ENCODE measurements at places on chromosomes 5 and 9.

DNA sequence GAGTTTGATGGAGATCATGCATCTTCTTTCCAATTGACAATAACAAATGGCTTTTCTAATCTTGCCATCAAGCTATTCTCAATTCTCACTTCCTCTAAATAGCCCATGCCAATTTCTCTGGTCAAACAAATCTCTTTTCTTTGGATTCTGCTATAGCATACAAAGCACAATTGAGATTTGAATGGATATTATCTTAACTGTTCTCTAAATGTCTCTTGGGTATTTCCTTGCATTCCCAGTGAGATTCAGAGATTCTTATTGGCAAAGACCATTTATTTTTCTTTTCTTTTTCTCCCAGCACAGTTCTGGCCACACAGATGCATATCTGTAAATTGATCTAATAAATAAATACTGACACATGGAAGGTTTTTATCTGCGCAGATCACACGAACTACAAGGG lies at the start of gene OR1N2:
Gene OR1N2 (plus strand): TSS at position 301 of the 400 bp plus-strand sequence. CDS start 100 bp downstream, outside the sequence.
- DNase-seq = no peak

DNA sequence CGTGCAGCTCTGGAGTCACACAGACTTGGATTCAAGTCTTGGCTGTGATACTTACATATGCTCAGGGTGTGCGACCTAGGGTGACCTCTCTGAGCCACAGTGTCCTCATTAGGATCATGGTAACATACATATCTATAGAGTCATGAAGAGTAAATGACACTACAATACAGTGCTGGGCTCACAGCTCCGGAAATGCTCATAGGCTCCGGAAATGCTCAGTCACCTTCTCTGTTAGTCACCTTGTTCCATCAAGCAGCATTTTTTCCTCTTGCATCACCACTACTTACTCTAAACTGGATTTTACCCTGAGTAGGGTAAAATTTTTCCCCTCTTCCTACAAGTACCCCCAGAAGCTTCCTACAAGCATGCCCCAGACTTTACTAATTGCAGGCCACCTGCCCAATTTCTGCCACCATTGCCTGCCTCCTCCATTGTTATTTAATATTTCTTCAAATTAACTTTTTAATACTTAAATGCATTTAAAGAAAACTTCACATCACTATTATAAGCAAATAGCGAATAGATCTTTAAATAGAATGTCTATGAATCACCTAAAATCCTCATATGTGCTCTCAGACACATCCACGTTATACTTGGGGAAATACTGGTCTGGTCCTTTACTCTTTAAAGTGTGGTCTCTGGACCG lies 147.6 kb upstream of the SPRY4 start:
- DNase-seq = peak; percentile 12

GRCh38 chr5:65830856-65831255 lies 95.5 kb upstream of the ERBIN start:
- DNase-seq = no peak

DNA sequence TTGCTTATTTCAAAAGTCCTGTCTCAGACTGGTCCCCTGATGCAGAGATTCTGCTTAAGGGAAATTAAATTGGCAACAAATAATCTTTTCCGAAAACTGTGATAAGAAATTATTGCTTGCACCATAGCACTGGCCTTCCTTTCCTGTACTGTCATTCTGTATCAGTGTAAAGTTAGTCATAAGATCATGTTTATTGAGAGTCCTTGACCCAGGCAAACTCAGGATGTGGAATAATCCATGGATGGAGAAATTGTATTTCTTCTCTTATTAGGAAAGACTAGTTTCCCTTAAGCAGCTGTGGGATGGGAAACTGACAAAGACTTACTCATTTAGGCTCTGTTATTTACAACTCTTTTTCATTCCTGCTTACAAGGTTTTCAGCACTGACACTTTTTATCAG lies 83.0 kb upstream of the RANBP6 start:
- no peak for DNase-seq

GRCh38 chr5:73096239-73096575 lies 24.2 kb upstream of the TMEM171 start:
- no peak for DNase-seq

DNA sequence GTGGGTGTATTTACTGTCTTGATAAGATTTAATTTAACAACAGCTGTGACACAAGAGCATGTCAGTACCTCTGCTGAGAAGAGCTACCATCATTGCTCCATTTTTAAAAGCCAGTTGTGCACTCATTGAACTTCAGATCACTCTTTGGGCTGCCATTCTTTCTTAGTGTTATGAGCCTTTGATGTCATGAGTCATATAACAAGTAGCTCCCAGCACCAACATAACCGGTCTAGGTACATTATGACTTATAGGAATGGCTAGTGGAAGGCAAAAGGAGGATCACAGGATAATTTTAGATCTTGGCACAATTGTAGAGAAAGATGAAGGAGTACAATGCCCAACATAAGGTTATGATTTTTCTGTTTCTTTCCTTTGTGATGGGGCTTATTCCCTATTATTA lies 170.8 kb upstream of the FBN2 start:
- DNase-seq = no peak

DNA sequence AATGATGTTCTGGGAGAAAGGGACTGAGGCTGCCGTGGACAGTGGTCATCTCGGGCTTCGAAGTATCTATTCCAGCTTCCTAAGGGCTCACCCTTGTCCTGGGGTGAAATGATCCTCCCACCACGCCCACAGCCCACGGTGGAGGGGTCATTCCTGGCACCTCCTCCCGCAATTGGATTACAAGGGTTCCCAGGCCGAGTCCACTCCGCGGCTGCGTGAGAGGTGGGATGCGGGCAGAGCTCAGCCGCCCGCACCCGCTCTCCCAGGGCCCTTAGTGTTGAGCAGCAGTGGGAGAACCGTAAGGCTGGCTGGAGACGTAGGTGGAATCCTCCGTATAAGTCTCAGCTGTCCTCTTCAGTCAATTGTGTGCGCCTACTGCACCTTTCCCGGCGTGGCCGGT lies 273.3 kb upstream of the ADAMTS16 start:
- no peak for DNase-seq
